HL-60 (cell line): ENCODE measurements at places on chromosomes 1 and 21.

GRCh38 chr1:162561616-162562469 is at the start of gene UAP1:
TSS of gene UAP1 (plus strand) at chr1:162561722. CDS start at chr1:162566069, 4,347 bp downstream.
- peak; percentile 7 for DNase-seq

GRCh38 chr1:109760581-109761226 is 3.0 kb downstream of the EPS8L3 start:
- DNase-seq = no peak

DNA sequence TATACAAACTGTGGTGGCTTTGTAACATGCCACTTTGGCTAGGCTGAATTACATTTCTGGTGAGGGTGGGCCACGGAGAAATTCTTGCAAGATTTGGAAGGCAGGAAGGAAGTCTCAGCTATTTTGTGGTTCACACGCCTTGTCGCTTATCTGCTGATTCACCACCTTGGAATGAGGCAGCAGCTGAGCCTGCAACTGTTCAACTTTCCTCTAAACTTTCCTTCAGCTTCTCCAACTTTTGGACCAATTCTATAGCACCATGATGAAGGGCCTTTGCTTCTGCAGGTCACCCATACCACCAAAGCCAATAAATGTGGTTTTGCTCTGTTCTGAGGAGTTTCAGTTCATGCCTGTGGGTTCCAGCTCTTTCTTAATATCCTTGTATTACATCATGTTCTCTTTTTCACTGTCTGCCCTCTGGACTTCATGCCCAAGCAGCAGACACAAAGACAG is 337.6 kb upstream of the SNX7 start:
- DNase-seq = peak; percentile 74

- no peak for DNase-seq
Measured at GRCh38 chr1:243520831-243521230, 265.0 kb downstream of the SDCCAG8 start.

- DNase-seq = no peak
Measured at GRCh38 chr21:40118527-40118926, 251.3 kb downstream of the PCP4 start.

DNA sequence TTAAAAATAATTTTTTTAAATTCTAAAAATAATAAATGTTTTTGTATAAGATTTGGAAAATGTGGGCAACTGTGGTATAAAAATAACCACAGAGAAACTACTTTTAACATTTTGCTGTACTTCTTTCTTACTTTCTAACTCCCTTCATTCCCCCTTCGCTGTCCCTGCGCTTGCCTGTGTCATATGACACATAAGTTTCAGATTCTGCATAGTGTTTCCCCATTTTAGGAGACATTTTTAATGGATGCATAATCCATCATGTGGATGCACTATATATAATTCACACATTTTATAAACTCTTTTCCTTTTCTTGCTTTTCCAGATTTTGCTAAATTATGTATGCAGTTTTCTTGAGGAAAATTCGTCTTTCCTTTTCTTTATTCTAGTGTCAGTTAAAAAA is 16.3 kb downstream of the ATG4C start:
- no peak for DNase-seq

DNA sequence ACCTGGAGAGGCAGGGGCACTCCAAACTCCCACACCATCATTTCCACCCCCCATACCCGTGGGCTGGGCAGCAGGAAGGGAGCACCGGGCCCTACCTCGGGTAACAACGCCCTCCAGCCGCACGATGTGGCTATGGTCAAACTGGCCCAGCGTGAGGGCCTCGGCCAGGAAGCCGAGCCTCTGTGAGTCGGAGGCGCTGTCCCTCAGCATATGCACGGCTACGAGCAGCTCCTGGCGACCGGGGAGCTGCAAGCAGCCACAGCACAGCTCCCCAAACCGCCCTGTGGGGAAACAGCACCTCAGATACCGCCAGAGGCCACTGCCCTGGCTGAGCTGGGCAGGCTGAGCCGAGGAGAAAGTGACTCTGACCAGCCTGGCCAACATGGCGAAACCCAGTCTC is 29.2 kb downstream of the CDCA8 start:
- no peak for DNase-seq

DNA sequence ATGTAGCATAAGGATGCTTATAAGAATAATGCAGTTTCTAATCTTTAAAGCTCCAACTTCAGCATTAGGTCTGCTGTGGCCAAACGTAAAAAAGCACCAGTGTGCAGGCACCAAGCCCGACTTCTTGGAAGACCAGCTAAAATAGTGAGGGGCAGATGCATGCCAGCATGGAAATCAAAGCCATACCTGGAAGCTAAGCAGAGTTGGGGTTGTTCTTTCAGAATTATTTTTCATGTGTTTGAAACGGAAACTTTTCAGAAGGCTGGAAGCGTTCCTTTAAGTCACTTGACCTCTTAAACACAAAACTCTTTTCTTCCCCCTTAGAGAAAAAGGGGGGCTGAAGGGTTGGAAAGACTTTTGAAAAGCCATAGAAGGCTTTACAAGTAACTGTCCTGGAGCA is 329.2 kb upstream of the C1orf87 start:
- DNase-seq = no peak

DNA sequence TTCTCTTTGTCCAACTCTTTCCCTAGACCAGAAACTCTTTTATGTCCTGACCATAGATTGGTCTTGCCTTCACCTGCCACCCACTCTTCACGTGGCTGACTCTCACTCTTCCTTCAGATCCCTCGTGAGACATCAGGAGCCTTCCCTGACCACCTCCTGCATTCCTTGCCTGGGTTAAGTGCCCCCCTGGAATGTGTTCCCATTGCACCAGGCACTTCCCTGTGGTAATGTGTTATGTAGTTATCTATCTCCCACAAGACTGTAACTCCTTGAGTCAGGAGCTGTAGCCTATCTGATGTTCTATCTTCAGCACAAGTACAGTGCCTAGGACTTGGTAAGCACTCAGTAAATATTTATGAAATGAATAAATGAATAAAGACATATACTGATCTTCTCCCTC is 111.2 kb upstream of the CTTNBP2NL start:
- DNase-seq = no peak

GRCh38 chr1:36419140-36419539 is 21.4 kb upstream of the LSM10 start:
- no peak for DNase-seq

DNA sequence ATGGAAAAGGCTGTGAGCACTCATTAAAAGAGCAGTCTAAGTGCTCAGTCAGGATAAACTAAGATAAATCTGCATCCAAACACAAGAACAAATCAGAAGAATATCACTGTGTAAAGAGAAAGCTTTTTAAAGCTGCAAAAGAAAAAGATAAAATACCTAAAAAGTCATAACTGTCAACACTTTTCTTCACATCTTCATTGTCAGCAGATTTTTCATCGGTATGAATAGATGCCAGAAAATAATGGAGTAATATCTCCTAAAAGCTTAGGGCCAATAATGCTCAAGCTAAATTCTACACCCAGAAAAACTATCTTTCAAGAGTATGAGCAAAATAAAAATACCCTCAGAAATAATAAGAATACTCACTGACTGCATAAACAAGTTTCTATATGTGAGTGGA is 54.0 kb upstream of the PALMD start:
- no peak for DNase-seq

- DNase-seq = no peak
Measured at GRCh38 chr1:89913353-89914095, 81.4 kb upstream of the ZNF326 start.

GRCh38 chr1:9265037-9265436 is 27.7 kb upstream of the SPSB1 start:
- DNase-seq = no peak

- no peak for DNase-seq
Measured at GRCh38 chr1:68723791-68724190, 226.9 kb upstream of the DEPDC1 start.

DNA sequence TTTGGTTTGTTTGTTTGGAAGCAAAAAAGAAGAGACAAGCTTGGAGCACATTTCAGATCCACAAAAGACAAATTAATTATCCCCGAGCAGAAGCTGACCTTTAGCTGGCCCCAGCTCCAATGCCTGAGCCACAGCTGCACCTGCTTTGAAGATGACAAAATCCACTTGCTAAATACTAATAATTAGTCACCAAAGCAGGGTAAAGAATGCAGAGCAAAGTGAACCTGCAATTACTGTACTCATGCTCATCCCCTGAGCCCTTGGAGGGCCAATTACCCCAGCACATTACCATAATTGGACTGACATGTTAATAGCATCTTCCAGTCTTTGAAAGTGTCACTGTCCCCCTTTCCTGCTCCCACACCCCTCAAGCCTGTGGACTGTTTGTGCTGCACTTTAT is 38.2 kb upstream of the KCND3 start:
- no peak for DNase-seq

- DNase-seq = no peak
Measured at GRCh38 chr1:171179318-171180227, 5.5 kb upstream of the FMO2 start.

DNA sequence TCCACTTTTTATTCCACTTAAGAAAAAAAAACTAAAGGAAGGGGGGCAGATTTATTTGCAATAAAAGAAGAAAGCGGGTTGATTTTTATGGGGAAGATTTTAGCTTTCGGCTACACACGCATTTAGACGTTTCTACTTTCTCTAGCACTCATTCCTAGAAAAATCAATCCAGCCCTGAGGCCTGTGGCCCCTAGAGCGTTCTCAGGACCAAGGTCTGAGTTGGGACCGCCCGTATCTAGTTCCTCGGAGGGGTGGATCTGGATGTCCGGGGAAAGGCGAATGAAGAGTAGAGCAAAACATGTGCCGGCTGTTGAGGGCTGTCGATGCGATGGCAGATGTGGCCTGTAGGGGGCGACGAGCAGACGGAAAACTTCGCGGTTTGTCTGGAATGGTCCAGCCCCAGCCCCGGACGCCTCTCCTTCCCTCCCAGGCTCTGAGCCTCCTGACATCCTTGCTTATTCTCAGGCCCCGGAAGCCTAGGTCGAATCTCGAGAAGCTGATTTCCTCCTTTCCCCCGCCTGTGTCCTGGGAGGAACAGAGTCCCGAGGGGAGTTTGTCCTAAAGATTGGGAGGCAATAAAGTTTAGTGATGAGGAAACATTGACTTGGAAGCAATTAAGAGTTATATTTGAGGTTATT is 5.2 kb downstream of the FOXD3 start:
- DNase-seq = peak; percentile 61

DNA sequence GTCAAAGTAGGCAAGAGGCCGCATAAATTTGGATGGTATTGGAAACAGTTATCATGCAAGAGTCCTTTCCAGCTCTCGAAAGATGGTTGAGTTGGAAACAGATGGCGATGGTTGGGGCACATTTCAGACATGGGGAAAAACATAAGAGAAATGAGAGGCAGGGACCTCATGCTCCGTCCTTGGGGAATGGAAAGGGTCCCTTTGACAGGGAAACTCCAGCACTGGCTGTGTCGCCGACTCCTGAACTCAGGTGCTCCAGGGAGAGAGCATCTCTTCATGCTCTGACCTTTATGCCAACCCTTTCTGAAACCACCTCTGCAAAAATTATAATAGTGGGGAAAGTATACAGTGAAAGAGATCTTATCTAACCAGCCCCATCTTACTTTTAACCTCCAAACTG is 36.8 kb upstream of the COL6A2 start:
- DNase-seq = no peak

- no peak for DNase-seq
Measured at GRCh38 chr1:8571200-8571984, 246.0 kb downstream of the RERE start.

DNA sequence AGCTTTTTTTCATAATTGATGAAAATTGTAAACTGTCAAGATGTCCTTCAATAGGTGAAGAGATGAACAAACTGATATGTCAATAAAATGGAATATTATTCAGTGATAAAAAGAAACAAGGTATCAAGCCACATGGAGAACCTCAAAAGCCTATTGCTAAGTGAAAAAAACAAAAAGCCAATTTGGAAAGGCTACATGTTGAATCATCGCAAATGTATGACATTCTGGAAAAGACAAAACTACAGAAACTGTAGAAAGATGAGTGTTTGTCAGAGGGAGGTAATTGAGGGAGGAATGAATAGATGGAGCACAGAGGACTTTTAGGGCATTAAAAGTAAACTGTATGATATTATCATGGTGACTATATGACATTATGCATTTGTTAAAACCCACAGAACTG is 34.5 kb upstream of the USP25 start:
- DNase-seq = no peak

DNA sequence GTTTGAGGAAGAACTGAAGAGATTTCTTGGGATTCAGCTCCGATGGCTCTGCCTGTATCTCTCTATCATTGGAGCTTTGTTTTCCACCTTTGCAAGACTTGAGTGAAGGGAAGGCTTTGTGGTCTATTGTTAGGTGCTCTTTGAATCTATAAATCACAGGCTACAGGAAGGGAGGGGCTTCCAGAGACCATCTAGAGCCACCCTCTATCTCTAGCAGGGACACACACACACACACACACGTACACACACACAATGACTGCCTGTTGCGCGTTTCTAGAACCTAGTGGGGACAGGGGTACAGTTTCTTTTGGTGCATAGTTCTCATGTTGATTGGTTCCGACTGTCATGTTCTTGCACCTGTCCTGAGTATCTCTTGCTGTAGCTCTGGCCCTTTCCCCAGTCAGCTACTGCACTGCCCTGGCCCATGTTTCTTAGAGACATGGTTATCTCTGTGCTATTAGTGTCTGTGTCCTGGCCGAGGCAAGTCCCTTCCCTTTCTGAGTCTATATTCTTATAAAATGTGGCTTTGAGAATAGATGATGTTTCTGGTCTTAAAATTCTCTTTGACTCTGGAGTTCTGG is 60.7 kb downstream of the MAN1C1 start:
- no peak for DNase-seq

GRCh38 chr1:23964790-23965740 is 5.4 kb downstream of the PNRC2 start:
- DNase-seq = peak; percentile 39

GRCh38 chr1:180198611-180199010 is 31.5 kb upstream of the LHX4 start:
- no peak for DNase-seq

- peak; percentile 0 for DNase-seq
Measured at GRCh38 chr1:107277022-107277421, 136.2 kb downstream of the NTNG1 start.

DNA sequence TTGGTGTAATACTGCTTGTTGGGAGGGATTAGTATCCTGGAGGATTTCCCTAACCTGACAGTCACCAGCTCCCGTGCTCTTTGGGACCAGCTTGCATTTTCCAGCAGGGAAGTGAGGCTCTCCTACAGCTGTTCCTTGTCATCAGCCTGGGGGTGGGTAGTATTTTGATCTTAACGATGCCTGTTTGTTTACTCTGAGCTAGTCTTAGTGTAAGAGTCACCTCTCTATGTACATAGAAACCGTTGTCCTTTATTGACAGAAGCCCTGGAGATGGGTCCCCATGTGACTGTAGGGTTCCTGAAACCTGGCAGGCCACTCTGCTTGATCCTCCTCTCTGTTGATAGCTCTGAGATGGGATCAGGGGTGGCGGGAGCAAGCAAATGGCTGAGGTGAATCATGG is 58.0 kb downstream of the ACP6 start:
- no peak for DNase-seq

DNA sequence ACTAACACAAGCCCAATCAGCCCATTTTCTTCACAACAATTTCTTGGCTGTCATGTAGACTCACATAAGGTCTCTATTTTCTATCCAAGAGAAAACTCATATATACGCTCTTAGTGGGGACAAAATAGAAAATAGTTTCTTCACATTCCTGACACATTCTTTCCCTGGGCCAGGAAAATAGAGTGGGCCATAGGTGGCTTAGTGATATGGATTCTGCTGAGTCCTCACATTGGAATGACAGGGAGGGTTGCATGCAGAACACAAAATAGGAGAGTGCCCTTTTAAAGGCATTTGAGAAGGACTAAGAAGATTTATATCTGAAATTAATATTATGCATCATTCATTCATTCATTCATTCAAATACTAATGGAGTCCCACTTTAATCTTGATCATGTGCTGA is 207.7 kb downstream of the LYPLAL1 start:
- no peak for DNase-seq
